SIG-M5 (cell line): ENCODE measurements at places on chromosomes 1 and 21.

- no peak for DNase-seq
Measured at GRCh38 chr1:29125237-29125641, 1.5 kb upstream of the TMEM200B start.

DNA sequence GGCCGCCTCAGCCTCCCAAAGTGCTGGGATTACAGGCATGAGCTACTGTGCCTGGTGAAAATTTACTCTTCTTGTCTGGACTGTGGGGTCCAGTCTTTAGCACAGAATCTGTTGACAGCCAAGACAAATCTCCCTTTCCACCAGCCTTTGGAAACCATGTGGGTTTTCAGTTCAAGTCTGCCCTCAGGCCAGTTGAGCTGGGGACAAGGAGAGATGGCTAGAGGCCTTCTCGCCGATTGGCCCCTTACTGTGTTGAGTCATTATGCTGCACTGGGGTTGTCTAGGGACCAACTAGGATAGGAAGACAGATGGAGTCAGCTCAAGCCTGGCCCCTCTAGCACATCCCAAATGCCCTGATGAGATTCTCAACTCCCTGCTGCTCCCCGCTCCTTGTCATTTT, 8.6 kb upstream of the NKAIN1 start:
- DNase-seq = no peak

GRCh38 chr1:23561813-23562100, 2.5 kb upstream of the ID3 start:
- DNase-seq = no peak

DNA sequence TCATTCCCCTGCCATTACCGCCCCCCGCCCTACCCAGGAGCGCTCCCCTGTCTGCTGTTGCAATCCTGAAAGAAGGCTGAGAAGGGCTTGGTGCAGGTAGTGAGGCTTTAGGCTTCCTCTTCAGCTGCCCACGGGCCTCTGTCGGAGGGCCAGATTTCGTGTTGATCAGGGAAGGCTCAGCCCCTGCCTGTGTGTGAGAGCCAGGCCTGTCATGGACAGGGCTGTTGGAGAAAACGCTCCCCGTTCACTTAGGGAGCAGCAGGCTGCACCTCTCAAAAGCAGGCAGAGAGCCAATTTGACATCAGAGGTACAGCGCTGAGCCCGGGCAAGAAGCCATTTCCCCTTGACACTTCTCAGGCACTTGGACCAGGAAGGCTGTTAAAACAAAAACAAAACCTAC, 19.0 kb downstream of the TEX35 start:
- no peak for DNase-seq

GRCh38 chr21:45580576-45581321, 38.5 kb upstream of the SLC19A1 start:
- DNase-seq = no peak

DNA sequence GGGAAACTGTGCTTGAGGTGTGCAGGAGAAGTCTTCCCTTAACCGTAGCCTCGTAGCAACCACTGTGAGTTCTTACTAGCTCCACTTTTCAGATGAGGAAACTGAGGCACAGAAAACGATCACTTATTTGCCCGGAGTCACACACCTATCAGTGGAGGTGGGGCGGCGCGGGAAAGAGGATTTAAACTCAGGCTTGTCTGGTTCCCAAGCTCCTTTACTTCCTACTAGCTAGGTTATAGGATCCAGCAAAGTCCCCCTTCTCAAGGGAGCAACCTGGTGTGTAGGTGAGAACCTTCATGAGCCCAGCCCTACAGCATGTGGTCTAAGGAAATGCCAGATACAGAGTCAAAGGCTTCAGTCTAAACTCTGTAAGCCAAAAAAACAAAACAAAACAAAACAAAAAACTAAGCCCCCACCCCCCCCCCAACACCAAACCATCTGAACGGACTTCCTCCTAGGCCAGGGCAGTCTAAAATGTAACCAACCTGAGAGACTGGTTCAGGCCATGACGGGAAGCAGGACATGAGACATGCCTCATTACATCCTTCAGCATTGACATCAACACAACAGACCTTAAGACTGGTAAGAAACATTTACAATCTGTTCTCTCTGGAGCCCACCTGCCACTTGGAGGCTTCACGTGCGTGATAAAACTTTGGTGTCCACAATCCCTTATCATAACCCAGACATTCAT, 709 bp upstream of the FBXO42 start:
- DNase-seq = no peak
